Adipocyte (in vitro differentiated cells): ENCODE measurements at places on chromosomes 16 and 17.

DNA sequence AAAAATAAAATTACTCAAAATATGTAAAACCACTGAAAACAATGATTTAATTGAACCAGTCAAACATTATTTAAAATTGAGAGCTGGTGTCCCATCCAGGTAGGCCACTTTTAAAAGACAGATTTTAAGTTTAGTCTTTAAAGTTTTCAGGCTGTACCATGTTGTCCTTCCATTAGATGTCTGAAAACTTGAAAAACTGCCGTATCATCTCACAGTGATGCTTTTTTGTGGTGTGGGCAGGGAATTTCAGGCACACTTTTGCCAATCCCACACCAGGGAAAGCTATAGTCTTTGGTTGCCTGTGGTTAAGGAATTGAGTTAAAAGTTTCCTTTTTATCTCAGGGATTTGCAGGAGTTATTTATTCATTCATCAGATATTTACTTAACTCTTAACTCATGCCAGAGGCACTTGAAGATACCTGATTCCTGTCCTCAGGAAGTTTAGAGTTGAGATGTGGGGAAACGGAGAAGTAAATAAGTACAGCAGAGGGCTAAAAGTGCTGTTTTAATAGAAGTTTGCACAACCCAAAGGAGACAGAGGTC, 3.2 kb downstream of the SNTB2 start:
- DNase-seq: no peak

DNA sequence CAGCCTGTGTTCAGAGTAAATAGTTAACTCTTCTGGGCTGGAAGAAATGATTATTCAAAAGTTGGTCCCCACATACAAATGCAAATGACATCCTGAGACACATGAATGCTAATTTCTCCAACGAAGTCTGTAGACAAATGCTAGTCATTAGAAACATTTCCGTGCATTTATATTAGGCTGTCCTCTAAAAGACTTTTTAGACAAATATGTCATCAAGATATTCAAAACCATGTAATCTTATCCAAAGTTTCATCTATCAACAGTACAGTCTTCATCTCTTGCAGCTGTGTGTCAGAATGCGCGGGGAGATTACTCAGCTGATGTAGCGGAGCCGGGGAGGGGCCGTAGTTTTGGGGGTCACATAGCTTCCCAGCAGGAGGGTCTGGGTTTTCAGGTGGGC, 33.8 kb upstream of the MAF start:
- DNase-seq: no peak

DNA sequence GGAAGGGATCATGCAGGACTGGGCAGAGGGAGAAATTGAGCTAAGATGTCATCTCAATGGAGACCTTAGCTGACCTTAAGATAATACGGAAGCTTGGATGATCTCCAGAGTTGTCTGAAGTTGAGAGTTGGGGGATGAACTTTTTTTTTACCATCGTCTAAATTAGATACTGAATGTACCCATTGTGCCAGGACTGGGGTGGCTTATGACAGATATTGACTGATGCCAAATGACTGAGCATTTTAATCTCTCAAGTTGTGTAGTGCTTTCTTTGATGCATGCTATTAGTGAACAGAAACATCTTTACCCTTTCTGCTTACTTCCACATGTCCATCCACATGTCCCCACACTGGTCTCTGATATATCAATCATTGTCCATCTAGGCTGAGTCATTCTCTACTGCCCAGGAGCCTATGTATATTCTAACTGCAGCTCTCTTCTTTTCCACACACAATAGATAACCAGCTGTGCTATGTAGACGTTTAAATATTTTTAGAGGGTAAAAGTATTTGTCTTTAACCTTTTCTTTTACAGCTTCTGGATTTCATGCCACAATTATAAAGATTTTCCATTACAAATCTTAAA, 60.2 kb upstream of the ZKSCAN2 start:
- no peak for DNase-seq

- peak; percentile 61 for DNase-seq
Measured at GRCh38 chr16:81632392-81633146, 146.5 kb upstream of the PLCG2 start.

- no peak for DNase-seq
Measured at GRCh38 chr17:54848368-54848987, 52.2 kb upstream of the TOM1L1 start.

DNA sequence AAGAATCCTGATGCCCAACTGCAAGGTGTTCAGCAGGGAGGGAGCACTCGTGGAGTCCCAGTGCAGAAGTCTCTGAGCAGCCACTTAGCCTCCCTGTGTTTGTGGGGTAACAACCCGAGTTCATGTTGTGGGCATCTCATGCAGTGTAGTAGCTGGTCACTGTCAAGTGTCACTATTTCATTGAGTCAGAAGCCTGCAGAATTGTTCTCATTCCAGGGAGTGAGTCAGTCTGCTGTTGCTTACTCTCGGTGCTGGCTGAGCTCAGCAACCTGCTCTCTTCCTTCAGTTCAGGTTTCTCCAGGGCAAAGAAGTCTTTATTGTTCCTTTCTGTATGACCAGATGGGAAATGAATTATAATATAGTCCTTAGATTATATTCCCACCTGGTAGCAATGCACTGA, 24.1 kb downstream of the HMOX2 start:
- peak; percentile 85 for DNase-seq

DNA sequence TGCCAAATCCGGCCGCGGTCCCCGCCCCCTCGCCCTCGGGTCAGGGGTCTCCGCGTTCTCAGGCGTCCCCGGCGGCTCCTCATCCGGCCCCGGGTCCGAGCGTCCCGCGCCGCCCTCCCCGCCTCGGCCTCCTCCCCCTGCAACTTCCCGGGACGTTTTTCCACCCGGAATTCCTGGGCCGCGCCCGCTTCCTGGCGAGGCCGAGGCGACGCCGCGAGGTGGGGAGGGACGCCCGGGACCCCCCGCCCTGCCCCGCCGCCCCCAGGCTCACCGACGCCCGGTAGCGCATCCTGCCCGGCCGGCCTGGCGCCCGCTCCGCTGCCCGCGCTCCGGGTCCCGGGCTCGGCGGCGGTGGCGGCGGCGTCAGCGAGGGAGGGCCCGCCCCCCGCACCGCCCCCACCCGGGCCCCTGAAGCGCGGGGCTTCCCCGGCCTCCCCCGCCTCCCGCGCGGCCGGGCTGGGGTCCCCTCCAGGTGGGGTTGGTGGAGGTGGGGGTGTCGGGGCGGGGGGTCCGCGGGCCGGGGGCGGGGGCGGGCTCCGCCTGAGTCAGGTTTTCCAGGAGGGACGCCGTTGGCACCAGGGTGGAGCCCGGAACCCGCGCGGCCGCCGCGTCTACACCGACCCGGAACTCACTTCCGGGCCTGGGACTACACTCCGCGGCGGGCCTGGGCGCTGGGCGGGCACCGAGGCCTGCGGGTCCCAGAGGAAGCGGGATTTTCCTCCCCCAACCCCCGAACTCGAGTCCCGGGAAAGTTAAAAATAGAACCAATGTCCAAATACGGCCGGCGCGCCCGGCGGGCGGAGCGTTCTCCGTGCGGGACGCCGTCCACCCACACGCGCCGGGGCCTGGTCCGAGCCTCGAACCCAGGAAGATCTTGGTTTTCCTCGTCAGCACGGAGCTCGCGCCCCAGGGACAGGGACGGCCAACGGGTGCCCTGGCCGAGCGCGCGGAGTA, 6.8 kb downstream of the MYO1C start:
- peak; percentile 79 for DNase-seq

DNA sequence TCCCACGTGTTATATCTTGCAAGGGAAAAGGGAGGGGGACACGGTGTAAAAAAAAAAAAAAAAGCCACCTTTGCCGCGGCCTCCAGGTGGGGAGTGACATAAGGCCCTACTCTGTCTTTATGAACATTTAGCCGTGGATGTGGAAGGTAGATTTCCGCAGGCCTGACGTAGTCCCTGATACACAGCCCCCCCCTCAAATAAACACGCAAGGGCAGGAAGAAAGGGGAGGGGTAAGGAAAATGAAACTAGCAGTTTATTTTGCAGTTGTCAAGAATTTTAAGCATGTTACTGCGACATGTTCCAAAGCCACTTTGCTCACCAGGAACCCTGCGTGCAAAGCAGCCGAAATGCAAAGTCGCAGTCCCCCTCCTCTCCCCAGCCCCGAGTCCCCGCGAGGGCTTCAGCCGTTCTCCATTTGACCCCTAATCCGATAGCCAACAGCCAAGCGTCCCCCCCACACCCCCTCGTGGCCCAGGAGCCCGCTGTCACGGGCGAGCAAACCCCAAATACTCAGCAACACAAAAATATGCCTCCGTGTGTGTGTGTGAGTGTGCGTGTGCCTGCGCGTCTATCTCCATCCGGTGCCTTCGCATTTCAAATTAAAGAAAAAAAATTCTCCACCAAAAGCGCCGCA, 1.2 kb downstream of the CBX4 start:
- DNase-seq: no peak

DNA sequence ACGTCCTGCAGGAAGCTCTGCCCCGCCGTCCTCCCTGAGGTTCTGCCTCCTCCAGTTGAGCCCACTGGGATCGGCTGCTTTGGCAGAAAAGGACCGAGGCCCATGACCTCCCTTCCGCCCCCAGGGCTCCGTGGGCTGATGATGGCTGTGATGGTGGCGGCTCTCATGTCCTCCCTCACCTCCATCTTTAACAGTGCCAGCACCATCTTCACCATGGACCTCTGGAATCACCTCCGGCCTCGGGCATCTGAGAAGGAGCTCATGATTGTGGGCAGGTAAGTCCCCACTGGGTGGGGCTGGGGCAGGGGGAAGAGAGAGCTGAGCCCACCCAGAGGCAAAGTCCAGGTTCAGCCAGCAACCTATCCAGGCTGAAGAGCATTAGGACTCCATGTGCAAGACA, 61.1 kb downstream of the SLC5A11 start:
- no peak for DNase-seq

DNA sequence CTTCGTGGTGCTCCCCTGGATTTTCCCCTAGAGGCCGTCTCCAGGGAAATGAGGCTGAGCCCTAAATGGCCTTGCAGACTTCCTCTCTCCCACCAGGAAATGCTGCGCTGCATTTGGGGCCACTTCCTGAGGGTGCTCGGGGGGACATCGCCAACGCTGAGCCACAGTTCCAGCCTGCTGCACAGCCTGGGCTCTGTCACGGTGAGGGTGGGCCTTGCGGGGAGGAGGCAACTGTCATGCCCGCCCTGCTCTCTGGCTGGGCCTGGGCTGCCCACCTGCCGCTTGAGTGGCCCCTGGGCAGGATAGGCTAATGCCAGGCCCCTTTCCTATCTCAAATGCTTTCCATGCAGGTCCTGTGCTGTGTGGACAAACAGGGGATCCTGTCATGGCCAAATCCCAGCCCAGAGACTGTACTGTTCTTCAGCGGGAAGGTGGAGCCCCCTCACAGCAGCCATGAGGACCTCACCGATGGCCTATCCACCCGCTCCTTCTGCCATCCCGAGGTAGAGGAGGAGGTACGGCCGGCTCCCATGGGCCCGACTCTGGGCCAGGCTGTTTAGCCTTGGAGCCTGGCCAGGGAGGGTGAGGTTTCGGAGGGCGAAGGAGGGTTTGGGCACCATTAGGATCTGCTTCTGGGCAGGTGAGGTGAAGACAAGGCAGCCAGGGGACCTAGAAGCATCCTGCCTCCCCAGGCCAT, 24.2 kb downstream of the CASKIN2 start:
- DNase-seq: no peak

- DNase-seq: peak; percentile 59
Measured at GRCh38 chr16:77298418-77299360, 99.5 kb downstream of the SYCE1L start.

DNA sequence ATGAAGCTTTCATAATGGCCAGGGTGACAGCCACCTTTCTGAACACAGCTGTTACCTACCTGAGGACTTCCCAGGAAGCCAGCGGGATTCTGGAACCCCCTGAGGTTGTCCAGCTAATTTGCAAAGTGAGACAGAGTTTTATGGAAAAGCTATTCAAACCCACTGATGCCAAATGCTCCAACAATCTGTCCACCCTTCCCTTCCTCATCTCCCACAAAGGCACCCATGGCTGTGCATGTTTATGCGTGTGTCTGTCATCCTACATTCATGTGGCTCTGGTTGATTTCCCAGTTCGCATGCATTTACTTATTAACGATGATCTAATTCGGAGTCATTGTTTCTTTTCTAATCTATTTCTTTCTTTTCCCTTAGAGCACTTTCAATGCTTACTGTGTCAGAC, 217.1 kb downstream of the SLC39A11 start:
- DNase-seq: no peak

DNA sequence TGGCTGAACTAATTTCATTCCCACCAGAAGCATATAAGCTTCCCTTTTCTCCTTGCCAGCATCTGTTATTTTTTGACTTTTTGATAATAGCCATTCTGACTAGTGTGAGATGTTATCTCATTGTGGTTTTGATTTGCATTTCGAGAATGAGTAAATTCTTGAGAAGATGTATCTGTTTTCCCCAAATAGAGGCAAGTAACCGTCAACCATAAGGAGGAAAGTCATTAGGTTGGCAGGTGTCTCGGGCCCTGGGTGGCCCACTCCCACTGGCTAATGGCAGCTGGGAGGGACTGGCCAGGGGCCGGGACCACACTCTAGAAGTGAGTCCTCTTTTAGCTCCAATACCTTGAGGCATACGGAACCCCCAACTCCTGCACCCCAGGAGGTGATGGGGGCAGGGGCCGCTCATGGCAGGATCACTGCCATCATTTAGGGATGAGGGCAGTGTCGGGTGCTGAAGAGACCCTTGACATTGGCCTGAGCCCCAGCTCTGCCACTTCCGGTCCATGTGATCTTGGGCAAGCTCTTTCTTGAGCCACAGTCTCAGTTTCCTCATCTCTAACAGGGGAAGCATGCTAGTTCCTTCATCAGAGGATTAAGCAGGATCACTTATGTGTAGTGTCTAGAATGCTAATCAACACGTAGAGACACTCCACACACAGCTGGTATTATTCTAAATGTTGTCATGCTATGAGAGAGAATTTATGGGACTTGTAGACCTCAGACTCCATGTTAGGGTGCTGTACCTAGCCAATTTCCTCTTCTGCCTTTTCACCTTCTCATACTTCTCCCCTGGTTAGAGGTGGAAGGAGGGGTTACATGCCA, 44.3 kb downstream of the RGS9 start:
- no peak for DNase-seq

DNA sequence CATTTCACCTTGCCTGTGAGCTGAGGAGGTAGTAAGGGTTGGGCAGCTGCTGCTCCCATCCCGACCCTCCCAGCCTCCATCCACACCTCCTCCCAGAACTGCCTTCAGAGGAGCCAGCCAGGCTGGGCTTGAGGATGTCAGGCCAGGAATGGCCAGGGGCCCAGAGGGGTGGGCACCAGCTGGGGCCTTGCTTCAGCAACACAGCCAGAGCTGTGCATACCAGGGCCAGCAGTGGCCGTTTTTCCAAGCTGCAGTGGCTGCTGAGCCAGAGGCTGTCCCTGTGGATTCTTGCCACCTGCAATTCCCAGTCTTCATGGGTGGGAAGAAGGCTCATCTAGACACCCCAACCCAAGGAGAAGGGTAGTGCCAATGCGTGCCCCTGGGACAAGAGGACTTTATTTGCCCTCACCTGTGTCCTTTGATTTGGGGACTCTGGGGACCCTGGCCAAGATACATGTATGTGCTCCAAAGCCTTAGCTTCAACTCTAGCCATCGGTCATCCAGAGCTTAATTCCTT, 153.4 kb upstream of the SDK2 start:
- no peak for DNase-seq

- DNase-seq: peak; percentile 89
Measured at GRCh38 chr16:3157229-3158025, 22.6 kb downstream of the ZNF213 start.

- DNase-seq: no peak
Measured at GRCh38 chr16:71565812-71566700, 10.8 kb downstream of the TAT start.

- no peak for DNase-seq
Measured at GRCh38 chr17:27907976-27908558, 14.9 kb upstream of the LYRM9 start.
